ENCODE measurements at places on chromosomes 7 and 10. TPM values are rescaled to one million over a fixed set of nuclear protein-coding genes. Genes with fewer than 3 reads are reported as not detected.

- no peak for DNase-seq
These were observed 123.9 kb downstream of the CREB5 start for GRCh38 chr7:28536259-28536658.

GRCh38 chr7:51139796-51140195 lies 176.8 kb downstream of the COBL start:
- DNase-seq: peak; percentile 85

SHH gene
- 0.06 TPM for total RNA-seq

DNA sequence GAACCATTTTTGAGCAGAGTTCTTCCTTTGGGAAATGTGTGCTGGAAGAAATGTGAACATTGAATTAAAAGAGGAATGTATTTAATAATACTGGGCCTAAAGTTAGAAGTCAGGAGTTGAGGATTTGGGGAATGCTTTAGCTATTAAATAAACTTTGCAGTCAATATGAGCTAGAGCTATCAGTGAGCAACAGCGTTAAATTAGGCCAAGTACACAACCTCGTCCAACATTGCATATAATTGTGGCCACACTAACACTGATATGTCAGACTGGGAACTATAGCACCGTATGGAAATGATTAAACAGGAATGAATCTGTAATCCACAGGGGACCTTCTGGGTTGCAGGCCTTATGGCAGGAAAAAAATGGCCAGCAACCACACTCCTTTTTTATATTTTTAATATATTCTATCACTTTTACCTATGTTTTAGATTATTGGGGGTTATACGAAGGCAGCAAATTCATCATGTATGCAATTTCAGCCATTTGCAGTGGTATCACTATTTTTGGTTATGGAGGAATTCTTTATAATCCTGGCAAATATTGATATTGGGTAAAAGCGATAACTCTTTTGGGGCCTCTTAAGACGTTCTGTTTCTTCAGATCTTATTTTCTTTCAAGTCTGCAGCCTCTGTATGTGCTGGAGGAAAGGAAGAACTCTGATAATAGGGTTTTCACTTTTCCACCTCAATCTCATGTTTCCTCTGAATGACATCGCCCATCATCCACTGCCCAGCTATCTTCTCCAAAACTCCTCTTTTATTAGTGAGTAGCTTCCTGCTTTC lies 236.3 kb upstream of the PLXDC2 start:
- no peak for DNase-seq

NPFFR1 gene
- total RNA-seq: not detected
